ENCODE measurements at places on chromosomes 6 and 20.

DNA sequence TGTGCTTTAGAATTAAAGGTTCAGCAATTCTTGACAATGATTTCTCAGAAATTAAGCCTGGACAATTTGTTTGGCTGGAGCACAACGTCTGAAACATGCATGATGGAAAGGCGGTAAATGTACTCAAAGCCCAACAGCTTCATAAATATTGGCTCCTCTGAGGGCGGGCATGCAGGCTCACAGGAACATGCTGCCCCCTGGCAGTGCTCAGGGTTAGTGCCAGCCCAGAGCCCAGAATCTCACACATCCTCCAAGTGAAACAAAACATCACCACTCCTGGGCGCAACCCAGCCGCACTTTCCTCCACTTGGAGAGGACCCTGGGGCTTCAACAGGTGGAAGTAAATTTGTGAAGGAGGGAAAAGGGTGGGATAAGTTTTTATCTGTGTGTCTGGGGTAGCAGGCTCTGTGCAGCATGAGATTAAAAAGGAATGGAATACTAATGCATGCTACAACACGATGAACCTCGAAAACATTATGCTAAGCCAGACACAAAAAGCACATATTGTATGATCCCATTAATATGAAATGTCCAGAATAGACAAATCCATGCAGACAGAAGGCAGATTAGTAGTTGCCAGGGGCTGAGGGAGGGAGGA lies 54.1 kb upstream of the PTPRT start:
- no peak for DNase-seq

- DNase-seq, result no peak
Observed at GRCh38 chr6:77264970-77265369, 198.3 kb downstream of the HTR1B start.

DNA sequence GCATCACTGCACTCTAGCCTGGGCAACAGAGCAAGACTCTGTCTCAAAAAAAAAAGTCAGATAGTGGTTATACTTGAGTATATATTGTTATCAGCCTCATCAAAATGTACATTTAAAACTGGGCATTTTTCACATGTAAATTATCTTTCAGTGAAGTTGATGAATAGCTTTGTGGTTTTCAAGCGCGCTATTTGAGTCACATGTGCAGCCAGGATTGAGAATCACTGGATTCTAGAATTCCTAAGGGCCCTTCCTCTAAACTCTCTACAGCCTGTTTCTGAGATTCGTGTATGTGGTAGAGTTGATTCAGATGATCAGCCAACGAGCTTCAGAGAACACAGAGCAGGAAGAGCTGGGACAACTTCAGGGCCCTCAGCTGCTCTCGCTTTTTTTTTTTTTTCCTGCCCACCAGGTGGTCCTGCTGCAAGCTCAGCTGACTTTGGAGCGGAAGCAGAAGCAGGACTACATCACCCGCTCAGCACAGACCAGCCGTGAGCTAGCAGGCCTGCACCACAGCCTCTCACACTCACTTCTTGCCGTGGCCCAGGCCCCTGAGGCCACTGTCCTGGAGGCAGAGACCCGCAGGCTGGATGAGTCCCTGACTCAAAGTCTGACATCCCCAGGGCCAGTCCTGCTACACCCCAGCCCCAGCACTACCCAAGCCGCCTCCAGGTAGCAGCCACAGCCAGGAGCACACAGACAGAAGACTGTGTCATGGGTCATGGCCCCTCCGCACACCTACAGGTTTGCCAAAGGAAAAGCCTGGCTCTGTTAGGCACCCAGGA lies 18.3 kb downstream of the C20orf173 start:
- DNase-seq, result no peak

- no peak for DNase-seq
Observed at GRCh38 chr6:128275681-128276080, 244.7 kb downstream of the PTPRK start.

DNA sequence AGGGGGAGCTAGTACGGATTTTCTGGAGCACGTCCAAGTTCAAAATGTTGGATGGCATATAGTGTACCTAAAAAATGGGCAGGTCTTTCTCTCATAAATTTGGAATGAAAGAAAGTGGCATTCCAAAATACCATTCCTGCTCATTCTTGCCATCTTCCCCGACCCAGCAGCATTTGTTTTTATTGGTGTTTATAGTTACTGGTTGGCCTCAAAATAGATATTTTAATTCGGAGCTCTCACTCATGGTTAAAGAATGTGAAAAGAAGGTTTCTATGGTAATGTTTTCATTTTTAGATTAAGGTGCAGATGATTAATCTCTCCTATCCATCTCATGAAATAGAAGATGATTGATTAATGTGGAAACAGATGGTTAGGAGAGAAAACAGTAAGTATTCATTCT lies 204.5 kb downstream of the HIVEP2 start:
- no peak for DNase-seq

- DNase-seq, result no peak
Observed at GRCh38 chr6:151616091-151616513, 122.3 kb downstream of the CCDC170 start.

DNA sequence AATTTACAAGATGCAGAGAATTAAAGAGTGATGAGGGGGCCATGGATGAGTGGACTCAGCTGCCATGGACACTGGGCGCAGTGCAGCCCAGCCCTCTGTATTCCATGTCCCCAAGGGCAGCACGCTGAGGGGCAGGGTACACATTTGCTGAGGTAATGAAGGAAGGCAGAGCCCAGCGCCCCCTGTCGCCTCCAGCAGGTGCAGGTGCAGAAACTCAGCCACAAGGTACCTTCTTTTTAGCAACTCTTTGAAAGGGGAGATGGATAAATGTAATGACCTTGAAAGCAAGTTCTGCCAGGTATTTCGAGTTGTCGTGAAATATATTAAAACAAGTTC lies 7.1 kb downstream of the CD93 start:
- DNase-seq, result no peak

DNA sequence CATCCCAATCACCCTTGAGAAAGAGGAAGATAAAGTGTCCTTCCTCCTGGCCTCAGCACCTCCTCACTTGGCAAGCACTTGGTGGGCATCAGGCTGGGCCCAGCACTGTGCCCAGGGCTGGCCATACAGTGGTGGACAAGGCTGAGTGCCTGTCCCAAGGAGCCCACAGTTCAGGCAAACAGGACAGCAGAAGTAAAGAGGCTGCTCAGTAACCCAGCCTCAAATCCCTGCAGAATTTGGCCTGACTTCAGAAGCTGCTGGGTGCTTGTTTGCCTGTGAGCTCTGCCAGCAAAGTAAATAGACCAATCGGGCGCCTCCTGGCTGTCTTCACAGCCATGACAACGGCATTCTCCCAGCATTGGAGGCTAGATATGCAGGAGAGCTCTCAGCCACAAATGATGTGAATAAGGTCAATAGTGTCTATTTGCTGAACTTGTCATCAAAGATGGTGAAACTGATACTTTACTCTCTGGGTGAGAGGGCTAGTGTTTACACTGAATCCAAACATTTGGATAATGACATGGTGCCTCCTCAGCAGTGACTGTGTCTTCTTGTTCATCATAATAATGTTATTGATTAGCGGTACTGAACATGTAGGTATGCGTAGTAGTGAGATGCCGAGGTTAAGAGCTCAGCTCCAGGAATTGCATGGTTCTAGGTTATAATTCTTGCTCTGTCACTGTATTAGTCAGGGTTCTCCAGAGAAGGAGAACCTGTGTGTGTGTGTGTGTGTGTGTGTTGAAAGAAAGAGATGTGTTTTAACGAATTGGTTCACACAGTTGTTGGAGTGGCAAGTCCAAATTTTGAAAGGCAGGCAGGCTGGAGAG lies 36.9 kb upstream of the FANCE start:
- DNase-seq, result peak; percentile 72

DNA sequence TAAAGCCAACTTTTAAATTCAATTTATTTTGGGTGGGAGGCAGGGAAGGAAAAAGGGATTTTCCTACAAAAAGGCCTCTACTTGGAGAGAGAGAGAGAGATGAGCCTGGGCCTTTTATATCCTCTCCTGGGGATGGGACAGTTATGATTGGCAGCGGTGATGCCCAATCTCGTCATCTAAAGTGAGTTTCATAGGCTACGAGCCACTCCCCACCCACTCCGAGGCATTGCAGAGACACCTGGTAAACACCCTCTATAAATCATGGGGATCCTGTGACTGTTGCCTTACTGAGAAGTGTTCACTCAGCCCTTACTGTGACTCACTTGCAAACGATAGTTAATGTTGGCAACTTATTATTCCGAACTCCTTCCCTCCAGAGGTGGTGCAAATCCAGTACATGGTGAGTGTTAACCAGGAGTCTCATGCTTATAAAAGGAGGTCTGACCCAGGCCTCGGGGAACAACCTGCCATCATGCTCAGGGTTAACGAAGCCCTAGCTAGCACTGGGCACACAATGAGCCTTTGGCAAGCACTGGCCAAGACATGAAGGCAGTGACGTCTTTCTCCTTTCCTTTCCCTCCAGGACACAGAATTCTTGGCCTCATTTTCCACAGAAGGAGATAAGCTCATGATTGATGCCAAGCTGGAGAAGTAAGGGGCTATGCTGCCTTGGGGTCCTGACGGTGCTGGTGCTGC lies 20.5 kb downstream of the BPIFB4 start:
- DNase-seq, result no peak

DNA sequence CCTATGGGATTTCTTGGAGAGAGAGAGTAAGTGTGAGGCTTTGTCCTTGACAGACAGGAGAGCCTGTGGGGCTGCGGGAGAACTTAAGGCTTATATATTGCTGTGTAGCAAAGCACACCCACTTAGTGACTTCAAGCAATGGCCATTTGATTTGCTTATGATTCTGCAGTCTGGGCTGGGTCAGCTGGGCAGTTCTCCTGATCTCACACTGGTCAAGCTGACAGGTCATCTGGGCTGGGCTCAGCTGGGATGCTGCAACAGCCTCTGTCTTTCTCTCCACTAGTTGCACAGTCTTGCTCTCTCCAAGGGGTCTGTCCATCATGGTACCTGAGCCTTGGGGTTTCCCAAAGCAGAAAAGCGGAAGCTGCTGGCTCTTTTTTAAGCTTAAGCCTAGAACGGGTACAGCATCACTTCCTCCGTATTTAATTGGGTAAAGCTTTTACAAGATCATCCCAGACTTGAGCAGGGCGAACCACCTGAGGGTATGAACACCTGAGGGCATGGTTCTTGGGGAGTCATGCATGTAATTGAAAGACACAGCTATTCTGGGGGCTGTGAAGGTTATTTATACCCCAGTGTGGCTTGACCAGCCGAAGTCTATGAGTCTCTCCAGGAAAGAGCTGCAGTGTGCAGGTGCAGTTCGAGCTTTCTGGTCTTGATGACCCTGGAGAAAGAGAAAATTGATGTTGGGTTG lies 13.3 kb upstream of the GGTLC1 start:
- DNase-seq, result no peak

- no peak for DNase-seq
Observed at GRCh38 chr20:62357187-62357667, 9.9 kb downstream of the LAMA5 start.

GRCh38 chr6:135686784-135687301 lies 164.7 kb upstream of the PDE7B start:
- peak; percentile 37 for DNase-seq

GRCh38 chr6:150245148-150245935 lies 102.5 kb downstream of the PPP1R14C start:
- DNase-seq, result no peak

DNA sequence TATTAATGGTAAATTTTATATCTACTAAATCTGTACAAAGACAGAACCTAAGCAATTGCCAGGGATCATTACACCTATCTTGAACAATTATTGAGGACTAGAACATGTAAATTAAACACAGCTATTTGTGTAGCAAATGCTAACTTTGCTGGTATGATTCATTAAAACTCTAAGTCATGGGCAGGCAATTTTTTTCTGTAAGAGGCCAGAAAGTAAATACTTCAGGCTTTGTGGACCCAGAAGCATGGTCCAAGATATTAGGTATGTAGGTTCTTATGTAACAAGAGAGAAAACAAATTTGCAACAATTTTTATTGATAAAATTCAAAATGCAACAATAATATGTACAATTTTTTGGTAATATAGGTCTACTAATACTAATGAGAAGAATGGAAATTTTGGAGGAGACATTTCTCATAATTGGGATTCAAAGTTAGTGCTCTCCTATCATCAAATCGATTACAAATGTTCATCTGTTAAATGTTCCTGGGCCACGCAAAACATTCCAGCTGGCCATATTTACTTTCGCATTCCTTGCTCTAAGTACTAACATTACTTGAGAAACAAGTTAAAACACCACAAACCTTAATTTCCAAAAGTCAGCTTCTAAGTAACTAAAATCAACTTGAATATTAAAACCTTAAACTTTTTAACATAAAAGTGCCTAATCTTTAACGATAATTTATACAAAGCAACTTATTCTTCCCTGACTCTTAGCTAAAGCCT lies 4.3 kb downstream of the TMEM30A start:
- no peak for DNase-seq

GRCh38 chr6:24933868-24934401 lies 1.8 kb downstream of the RIPOR2 start:
- DNase-seq, result no peak

- no peak for DNase-seq
Observed at GRCh38 chr6:5676701-5677100, 330.0 kb downstream of the NRN1 start.

DNA sequence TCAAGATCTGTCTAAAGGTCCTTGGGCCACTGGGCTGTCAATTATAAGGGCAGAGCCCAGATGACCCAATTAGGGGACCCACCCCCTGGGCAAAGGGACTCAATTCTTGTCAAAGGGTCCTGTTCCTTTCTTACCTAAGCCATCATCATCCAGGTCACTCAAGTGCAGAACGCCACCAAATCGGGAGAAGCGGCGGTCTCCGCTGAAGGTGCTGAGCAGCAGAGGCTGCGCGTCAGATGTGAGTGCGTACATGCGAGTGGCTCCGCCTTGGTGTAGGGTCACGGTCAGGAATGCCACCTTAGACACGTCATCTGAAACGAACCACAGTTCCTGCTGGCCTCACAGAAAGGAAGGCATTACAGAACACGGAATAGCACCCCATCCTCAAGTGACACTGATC lies 34.2 kb downstream of the MRS2 start:
- no peak for DNase-seq

- no peak for DNase-seq
Observed at GRCh38 chr6:132310921-132311320, 90.4 kb downstream of the MOXD1 start.

DNA sequence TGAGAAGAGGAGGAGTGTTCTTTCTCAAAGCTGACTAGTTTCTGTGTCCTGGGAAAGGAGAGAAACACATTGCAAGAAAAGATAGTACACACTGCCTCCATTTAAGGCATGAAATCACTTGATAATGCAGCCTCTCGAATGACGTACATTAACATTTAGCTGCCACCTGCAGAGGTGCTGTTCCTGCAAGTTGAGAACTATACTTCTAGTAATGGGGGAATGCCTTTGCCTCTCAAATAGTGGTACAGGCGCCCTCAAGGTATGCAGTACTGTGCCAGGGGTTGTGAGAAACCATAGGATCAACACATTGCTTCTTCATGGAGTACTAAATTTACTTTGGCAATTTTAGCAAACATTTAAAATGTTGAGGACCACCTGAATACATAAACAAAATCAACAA lies 20.1 kb downstream of the IMPG1 start:
- DNase-seq, result no peak

DNA sequence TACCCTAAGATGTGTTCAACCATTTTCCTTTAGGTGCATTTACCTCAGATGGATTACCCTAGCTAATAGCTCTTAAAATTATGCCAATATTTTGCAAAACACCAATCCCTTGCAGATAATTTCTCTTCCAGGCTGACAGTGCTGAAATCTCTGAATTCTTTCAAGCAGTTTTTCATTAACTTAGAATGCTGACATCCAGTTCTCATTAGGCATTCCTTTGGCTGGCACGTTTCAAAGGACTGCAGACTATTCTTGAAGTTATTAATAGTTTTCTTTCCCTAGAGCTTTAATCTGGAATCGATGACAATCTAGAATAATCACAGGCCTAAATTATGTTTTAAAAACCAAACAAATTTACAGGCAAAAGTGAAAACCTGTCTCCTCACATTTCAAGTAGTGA lies 68.3 kb downstream of the SMLR1 start:
- no peak for DNase-seq

All from AG09309 (cell line).